ENCODE measurements at places on chromosomes 1 and 21.

DNA sequence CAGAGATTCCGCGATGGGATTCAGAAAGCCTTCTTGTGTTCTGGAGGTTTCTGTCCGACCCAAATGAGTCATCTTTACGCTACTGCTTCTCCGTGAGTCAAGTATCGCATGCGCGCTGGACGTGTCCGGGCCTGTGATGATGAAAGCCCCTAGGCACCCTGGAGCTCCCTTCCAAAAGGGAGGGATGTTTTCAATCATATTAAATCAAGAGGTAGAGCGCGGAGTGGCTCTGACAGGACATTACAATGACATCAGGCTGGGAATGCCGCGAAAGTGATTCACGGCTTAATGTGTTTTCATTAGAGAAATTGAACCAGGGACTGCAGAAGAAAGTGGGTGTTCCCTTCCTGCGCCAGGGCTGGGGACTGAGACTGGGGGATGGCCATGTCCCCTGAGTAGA lies 48.5 kb downstream of the AJAP1 start:
- DNase-seq, result no peak

DNA sequence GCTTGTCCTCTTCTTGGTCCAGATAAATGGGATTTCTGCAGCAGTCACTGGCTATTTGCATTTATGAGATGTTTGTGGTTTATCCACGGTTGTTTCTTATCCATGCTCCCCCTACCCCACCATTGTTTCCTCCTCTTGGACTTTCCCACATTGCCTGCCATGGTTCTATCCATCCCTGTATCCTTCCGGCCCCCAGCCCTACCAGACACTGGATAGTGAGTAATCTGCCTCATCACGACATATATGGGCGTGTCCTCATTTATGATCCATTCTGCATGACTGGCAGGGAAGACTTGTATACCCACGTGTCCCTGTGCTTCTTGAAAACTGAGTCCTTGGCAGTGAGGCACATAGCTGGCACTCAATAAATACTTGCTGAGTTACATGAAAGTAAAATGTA lies 40.1 kb downstream of the CACNA1S start:
- DNase-seq, result no peak

DNA sequence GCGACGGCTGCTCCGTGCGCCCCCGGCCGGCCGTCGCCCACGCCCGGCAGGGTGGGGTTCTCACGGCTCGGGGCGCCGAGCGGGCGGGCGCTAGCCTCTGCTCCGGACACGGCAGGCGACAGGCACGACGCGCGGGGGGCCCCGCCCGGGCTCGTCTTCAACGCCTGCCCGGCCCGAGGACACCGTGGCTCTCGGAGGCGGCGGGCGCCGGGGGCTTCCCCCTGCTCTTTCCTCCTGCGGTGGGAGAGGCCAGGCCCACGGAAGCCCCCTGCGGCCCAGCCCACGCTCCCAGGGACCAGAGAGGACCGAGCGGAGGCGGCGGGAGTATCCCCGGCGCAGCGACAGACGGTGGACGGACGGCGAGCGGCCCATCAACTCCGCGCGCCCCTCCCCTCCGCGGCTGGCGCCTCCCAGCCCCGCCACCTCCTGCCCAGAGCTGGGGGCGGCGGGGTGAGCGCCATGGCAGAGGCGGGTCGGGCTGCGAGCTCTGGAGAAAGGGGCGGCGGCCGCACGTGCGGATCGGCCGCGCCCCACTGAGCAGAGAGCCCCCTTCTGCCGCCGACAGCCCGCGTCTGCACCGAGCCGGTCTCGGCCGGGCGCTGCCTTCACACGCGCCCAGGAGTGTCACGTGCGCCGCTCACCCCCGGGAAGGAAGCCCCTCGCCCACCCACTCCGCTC lies at the start of the genes SHE and TDRD10:
Gene SHE, minus strand, starts transcription at position 347 of the 678 bp plus-strand sequence. CDS start 386 bp downstream, outside the sequence.
Gene TDRD10, plus strand, starts transcription at position 154 of the 678 bp plus-strand sequence. CDS start 4,685 bp downstream, outside the sequence.
- DNase-seq, result no peak

- no peak for DNase-seq
These were observed 11.5 kb upstream of the SLC9A1 start for GRCh38 chr1:27166351-27166802.

DNA sequence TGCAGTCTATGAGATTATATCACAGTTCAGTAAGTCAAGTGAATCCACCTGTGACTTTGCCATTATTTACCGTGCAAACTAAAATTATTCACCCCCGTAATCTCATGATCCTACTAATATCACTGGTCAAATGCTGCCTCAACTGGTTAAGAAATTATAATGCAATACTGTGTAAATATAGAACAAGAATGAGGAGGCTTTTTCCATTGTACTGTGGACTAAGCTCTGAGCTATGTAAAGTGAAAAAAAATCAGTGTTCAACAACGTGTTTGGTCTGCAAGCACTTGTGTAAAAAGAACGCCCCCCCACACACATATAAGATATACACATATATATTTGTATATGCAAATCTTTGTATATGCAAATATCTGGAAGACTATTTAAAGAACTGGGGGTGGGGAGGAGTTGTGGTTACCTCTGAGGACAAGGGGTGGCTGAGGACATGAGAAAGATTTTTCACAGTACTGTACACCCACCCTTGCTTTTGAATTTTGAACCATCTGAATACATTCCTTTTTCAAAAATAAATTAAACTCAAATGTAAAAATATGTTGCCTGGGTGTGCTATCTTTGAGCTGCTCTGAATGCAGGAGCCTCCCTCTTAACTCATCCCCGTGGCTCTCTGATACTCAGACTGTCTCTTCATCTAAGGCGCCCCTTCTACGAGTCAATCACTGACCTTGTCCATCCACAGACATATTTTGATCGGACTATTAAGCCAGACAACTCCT lies 57.0 kb downstream of the PTP4A2 start:
- DNase-seq, result peak; percentile 46

DNA sequence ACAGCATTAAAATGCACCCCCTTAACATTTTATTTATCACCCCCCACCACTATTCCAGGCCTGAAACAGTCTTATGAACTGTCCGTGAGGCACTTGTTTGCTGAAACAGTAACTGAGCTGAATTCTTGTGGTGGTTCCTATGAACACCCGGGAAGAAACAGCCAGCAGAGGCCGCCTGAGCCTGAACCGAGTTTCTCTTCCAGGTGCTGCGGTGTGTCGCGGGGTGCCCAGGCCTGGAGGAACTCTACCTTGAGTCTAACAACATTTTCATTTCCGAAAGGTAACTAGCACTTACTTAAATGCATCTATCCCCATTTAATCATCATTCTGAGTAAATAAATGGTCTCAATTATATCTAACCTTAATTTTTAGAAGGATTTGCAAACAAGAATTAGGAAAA lies 66.8 kb downstream of the TBCE start:
- no peak for DNase-seq

DNA sequence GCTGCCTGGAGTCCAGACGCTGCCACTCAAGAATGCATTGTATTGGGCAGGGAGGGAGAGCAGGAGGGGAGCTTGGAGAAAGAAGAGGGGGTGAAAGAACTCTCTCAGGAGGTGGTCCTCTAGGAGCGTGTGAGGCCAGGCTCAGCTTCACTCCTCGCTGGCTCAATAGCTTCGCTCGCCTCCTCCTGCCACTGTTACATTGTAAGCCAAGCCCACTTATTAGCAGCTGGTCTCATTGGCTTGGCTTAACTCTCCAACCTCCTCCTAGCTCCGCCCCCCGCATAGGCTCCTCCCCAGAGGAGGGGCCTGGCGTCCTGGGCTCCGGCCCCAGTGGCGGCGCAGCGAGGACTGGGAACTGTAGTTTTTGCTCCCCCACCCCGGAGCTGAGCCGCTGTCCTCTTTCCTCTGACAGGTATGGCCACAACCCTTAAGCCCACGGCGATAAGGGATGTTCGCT lies at the start of gene KCNN3:
Gene KCNN3, minus strand, starts transcription at position 167 of the 457 bp plus-strand sequence. CDS start 317 bp downstream, outside the sequence.
- peak; percentile 95 for DNase-seq

DNA sequence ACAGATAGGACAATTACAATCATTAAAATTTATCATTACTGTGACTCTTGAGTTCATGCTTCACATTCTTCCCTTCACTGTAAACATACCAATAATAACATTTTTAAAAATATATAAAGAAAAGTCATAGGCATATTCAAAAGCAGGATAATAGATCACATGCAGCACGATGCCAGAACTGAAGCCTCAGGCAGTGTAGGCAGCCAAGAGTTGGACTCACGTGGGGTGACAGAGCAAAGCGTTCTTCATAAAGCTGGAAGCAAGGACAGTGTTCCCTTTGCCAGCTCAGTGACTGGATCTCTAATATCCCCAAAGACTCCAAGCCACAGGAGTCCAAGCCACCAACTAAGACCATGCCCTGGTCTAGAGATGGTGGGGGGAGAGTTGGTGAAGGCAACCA lies 77.7 kb downstream of the ODF2L start:
- DNase-seq, result no peak

- DNase-seq, result no peak
These were observed 45.3 kb downstream of the LRIG2 start for GRCh38 chr1:113118266-113118665.

DNA sequence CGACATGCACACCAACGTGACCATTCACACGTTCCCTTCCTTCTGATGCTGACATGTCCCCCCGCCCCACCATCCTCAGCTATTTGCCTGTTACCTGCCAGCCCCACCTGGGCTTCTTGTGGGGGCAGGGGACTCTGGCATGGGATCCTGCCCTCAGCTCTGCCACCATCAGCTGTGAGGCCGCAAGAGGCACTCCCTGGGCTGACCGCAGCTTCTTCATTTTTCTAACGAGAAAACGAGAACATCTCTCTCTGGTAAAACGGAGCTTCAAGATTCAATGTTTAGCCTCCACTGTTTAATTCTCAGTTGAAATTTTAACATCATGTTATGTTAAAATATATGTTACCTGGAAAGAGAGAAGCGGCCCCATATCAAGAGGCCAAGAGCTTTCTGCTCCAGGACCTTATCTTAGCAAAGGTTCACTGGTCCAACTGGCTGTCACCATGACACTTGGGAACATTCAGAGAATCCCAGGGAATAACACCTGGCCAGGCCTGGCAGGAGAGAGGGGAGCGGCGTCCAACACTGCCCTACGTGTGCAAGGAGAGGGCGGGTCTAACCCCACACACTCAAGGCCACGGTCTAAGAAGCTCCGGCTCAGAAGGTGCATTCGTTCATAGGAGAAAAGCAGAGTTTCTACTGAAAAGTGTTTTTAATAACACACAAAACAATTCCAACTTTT lies 51.3 kb downstream of the HLCS start:
- DNase-seq, result no peak

DNA sequence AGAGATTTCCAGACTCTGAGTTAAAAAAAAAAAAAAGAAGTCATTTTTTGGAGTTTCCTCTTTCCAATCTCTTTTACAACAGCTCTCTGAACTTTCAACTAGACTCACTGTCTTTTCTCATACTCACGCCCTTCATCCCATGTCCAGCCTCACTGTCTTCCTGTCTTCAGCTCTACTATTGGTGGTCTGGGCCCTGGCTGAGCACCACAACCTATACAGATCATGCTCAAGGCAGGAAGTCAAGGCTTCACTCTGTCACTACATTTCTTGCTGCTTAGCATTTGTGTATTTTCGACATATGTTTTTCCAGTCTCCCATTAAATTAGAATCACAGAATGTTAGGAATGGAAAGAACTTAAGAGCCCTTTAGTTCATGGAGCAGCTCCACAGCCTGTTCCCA lies 106.4 kb upstream of the PPP2R5A start:
- DNase-seq, result no peak

DNA sequence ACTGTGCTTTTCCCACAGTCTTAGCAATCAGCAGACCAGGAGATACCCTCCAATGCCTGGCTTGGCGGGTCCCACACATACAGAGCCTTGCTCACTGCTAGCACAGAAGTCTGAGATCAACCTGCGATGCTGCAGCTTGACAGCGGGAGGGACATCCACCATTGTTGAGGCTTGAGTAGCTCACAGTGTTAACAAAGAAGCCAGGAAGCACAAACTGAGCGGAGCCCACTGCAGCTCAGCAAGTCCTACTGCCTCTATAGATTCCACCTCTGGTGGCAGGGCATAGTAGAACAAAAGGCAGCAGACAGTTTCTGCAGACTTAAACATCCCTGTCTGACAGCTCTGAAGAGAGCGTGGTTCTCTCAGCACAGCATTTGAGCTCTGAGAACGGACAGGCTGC lies 33.4 kb downstream of the MNDA start:
- DNase-seq, result no peak

DNA sequence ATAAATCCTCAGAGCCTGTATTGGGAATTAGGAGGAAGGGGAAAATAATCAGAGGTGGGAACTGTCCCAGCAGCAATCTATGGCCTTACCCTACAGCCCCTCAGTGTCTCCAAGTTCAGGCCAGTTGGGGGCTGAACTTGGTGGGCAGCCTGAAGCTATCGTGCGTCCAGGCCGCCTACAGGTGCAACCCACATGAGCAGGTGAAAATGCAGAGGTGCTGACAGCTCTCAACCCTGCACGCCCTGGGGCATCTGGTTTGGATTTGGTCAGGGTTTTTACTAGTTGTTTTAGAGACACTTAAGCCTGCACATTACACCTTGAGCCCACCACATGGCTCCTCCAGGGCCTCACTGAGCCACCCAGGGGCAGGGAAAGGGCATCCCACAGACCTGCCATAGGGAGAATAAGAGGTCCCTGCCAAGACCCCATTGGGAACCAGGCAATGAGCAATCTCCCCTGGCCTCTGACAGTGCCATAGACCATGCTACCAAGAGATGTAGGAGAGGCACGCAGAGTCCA lies 209.5 kb downstream of the FOXD2 start:
- DNase-seq, result no peak

GRCh38 chr1:200831091-200831490 lies 41.7 kb upstream of the GPR25 start:
- no peak for DNase-seq

DNA sequence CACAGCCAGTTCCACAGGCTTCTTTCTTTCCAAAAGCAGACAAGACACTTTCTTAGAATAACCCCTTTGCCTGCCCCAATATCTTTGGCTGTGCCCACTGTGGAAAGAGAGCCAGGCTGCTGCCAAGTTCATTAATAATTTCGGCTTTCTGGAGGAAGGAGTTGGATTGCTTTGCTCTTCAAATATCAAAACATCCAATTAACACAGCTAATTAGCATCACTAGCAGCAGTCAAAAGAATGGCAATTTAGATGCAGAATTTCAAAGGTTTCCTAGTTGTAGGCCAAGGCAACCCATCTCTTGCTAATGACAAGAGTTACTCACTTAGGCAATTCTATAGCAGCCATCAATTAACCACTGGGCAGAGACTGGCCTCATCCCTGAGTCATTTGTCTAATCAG lies 91.0 kb upstream of the SPATA6 start:
- DNase-seq, result no peak

DNA sequence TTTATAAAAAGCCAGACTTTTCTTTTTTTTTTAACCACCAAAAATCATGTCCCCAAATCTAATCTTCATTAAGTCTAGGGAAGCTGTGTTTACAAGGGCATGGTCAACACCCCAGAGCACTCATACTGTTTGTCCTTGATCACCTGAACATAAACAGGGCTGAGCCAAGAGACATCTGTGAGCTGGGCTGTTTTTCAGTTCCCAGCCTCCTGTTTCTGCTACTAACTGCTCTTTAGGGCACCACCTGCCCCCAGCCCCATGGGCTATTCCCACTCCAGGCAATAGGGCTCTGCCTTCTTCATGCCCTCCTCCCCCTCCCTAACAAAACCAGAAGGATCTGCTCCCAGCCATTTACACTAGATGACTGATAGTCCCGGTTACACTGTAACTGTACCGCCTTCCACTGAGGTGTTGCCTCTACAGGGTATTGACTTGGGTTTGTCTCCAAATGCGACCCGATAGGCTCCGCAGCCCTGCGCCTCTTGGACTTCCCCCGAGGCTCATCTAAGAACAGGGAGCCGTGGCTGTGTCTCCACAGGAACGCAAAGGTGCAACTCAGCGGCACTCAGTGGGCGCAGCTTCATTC lies 11.7 kb upstream of the SLC26A9 start:
- DNase-seq, result no peak
